ENCODE measurements at places on chromosomes 12 and 14.
A peak's percentile ranks its signal among the peaks of the same experiment; 100 is the strongest.

GRCh38 chr12:49626836-49627235, 3.5 kb downstream of the PRPF40B start:
- no peak for DNase-seq

GRCh38 chr14:69711881-69712560, 54.9 kb upstream of the SRSF5 start:
- DNase-seq = no peak

DNA sequence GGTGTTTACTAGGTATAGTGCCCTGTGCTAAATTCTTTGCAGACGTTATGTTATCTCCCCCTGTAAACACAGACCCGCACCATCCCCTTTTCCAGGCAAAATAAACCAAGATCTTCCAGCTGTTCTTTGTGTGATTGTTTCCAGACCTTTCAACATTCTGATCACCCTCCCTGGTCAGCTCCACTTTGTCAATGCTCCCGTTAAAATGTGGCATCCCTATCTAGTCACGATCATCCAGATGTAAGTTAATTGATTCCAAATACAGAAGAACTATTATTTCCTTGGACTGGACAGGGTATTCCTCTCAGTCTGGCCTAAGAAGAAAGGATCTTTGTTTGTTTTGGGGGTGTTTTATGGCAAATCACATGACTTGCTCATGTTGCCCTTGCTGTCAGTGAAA, 127.6 kb upstream of the ARID2 start:
- DNase-seq = no peak

GRCh38 chr12:7100239-7100638, 8.0 kb upstream of the C1R start:
- DNase-seq = no peak

GRCh38 chr14:35366056-35366451, 38.5 kb downstream of the NFKBIA start:
- DNase-seq = peak; percentile 26
